ENCODE measurements at places on chromosomes 4 and X.

GRCh38 chr4:71211748-71212147 lies 127.1 kb upstream of the SLC4A4 start:
- peak; percentile 89 for DNase-seq

GRCh38 chr4:101787701-101788316 lies 2.7 kb upstream of the BANK1 start:
- DNase-seq: no peak

GRCh38 chrX:9171841-9172463 lies 138.0 kb upstream of the FAM9B start:
- peak; percentile 70 for DNase-seq

DNA sequence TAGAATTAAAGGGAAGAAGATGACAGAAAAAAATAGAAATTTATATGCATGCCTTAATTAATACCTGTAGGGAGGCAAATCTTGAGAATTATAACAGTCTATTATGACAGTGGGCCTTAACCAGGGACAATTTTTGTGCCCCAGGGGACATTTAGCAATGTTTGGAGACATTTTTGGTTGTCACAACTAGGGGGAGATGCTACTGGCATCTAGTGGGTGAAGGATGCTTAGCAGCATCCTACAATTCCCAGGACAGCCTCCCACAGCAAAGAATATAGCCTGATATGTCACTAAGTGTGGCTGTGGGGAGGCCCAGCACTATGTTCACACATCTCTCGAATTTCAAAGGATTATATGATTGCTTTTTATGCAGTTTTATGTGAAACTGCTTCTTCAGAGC lies 10.5 kb downstream of the GPR82 start:
- DNase-seq: peak; percentile 8

DNA sequence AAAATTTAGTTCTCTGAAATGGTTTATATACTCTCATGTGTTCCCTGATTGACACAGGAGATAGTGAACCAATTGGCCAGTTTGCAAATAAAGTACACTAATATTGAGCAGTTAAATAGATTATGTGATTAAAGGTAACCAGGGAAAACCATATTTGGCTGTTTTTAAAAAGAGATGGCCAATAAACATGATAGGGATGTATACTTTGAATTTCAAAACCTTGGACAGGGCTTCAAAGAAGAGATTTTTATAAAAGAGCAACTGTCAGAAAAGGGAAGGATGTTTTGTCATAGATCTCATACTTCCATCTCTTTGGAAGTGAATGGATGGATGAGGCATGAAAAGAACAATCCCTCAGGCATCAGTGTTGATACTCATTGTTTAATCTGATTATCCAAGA lies 825.3 kb downstream of the STIM2 start:
- no peak for DNase-seq

DNA sequence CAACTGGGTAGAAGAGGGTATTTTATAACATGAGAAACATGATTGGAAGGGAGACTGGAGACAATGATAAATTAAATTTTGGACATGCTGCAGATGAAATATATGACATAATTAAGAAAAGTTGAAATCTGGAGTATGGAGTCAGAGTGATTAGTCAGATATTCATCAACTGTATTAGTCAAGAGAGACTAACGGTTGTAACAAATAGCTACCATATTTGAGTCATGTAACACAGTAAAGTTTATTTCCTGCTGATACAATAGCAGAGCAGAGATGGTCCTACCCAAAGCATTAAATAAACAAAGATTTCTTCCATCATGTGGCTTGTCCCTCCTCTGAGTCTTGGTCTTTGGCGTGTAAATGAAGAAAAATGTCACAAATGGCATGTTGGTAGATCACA lies 321.3 kb downstream of the GALNTL6 start:
- peak; percentile 23 for DNase-seq

- DNase-seq: no peak
Observed at GRCh38 chr4:16082426-16083240, 1.2 kb downstream of the PROM1 start.

DNA sequence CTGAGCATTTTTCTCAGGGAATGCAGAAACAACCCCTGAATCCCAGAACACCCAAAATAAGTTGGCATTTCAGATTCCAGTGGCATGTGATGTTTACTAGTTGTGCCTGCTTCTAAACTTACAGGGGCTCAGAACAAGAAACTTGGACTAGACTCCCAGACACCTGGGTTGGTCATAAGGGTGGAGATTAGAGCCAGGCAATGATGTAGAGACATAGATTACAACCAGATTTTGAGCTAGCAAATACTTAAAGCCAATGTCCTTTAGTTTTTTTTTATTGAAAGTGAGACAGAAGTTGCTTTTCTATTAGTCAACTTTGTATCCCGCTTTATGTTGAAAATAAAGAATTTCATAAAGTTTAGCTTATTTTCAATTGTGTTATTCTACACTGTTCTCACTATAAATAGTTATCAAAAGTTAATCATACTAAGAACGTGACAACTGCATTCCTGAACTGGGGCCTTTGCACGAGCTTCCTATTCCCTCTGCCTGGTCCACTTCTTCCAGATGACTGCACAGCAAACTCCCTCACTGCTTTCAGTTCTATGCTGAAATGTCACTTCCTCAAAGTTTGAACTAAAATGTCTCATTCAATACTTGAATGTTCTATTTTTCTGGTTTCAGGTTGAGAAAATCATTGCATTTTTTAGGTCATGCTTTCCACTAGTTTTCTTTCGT lies 224.7 kb upstream of the PPP1R2C start:
- DNase-seq: no peak

- DNase-seq: peak; percentile 25
Observed at GRCh38 chr4:174209341-174209740, 74.1 kb downstream of the FBXO8 start.

DNA sequence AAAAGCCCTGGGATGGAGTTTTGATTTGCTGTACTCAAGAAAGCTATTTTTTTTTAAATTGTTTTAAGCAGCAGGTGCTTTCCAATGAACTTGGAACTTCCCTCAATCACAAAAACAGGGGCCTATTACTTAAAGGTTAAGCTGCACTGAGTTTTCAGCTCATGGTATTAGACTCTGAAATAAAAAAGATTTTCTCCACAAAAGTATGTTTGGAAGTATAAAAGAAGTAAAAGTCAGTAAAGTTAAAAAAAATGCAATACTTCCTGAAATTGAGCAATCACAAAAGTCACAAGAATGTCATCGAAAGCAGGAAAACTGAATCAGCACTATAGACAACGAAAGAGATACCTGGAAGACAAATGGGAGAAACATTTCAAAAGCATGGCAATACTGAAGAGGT lies 38.9 kb upstream of the PLAC8 start:
- no peak for DNase-seq

- no peak for DNase-seq
Observed at GRCh38 chr4:185839770-185840169, 27.8 kb upstream of the SORBS2 start.

DNA sequence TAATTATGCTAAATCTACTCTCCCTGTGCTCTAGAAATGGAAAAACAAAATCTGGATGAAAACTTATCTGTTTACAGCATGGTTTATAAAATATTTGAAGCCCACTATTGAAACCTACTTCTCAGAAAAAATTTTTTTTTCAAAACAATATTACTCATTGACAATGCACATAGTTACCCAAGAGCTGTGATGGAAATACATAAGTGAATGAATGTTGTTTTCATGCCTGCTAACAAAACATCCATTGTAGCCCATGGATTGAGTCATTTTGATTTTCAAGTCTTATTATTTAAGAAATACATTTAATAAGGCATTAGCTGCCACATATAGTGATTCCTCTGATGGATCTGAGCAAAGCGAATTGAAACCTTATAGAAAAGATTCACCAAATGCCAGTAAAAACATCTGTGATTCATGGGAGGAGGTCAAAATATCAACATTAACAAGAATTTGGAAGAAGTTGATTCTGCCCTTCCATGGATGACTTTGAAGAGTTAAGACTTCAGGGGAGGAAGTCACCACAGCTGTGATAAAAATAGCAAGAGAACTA lies 144.7 kb upstream of the HHIP start:
- DNase-seq: no peak

DNA sequence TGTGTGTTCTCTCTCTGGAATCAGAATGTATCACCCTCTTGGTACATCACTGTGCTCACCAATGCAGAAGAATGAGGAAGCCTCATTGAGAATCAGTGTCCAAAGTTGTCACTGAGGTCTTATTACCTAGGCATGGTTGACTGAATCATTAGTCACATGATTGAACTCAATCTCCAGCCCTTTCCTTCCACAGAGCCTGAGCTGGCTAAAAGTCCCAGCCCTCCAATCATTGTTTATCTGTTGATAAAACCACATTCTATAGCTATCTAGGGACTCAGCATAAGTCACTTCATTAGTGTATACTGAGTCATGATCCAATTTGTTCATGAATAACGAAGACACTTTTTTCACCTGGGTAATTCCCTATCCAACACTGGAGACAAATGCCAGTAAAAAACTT lies 396.8 kb downstream of the TRAM1L1 start:
- DNase-seq: no peak

DNA sequence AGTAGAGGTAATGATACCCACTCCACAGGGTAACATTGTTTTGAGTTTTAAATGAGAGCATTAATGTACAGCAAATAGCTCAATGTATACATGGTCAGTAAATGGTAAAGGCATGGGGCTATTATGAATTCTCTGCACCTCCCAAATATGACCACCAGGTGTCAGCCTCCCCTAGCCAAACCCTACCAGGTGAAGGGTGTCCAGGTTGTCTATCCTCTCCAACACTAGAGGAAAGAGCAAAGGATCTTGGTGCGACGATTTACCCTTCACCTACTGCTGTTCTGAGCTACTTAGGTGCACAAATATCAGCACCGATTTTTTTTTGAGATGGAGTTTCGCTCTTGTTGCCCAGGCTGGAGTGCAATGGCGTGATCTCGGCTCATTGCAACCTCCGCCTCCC lies 26.5 kb upstream of the XIAP start:
- DNase-seq: no peak

DNA sequence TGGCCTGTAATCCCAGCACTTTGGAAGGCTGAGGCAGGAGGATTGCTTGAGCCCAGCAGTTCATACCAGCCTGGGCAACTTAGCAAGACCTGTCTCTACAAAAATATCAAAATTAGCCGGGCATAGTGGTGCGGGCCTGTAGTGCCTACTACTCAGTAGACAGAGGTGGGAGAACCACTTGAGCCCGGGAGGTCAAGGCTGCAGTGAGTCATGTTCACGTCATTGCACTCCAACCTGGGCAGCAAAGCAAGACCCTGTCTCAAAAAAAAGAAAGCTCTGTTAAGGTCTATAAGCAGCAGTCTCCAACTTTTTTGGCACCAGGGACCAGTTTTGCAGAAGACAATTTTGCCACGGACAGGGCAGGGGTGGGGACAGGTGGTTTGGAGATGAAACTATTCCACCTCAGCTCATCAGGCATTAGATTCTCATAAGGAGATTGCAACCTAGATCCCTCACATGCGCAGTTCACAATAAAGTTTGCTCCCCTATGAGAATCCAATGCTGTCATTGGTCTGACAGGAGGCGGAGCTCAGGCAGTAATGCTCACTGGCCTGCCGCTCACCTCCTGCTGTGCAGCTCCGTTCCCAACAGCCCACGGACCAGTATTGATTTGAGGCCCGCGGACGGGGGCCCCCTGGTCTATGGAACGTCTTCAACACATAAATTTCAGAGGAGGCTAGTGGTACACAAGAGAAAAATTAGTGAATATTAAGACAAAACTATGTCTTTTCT lies 67.9 kb downstream of the KLHL8 start:
- DNase-seq: no peak

DNA sequence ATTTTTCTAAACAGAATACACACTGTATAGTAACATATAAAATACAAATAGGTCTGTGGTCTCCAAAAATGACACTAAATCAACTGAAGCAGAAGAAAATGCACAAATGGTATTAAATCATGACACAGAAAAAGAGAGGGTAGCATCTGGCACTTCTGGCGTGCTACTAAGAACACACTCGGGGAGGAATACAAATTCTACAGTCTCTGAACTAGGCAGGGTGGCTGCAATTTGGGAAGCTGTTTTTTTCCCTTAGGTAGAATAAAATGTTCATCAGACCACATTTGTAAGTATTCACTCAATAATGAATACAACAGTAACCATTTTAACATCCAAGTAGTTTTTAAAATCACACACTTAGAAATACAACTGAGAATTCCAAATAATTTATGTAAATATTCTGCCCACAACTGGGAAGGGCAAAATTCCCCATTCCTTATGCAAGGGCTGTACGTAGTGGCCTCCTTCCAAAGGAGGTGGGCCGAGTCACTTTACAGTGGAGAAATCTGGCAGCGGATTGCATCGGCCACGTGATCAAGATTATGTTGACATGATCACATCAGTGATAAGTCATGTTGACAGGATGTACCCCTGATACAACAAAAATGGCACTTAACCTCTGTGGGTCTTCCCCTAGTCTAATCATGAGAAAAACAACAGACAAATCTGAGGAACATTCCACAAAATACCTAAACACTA lies 101.1 kb downstream of the TSPAN5 start:
- peak; percentile 56 for DNase-seq

DNA sequence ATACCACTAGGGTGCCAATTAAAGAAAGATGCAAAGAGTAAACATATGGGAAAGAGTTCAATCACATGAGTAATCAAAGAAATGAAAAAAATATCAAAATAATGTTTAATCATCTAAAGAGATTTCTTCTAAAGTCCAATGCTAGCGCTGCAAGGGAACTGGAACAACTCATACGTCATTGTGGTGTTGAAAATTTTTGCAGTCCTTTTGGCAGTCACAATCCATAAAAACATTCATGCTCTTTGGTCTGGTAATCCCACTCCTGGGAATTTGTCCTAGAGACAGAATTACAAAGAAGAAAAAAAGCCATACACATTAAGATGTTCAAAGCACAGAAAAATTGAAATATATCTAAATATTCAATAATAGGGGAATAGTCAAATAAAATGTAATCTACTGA lies 4.6 kb downstream of the P2RY4 start:
- no peak for DNase-seq

- no peak for DNase-seq
Observed at GRCh38 chrX:120137439-120137838, 21.0 kb upstream of the RHOXF2 start.

GRCh38 chr4:3484057-3484973 lies 21.2 kb downstream of the DOK7 start:
- no peak for DNase-seq

- no peak for DNase-seq
Observed at GRCh38 chr4:152149745-152150144, 386.1 kb downstream of the FBXW7 start.

- DNase-seq: peak; percentile 19
Observed at GRCh38 chr4:23039818-23040217, 347.1 kb downstream of the GBA3 start.

- peak; percentile 70 for DNase-seq
Observed at GRCh38 chr4:48340276-48340964, 909 bp upstream of the SLAIN2 start.

DNA sequence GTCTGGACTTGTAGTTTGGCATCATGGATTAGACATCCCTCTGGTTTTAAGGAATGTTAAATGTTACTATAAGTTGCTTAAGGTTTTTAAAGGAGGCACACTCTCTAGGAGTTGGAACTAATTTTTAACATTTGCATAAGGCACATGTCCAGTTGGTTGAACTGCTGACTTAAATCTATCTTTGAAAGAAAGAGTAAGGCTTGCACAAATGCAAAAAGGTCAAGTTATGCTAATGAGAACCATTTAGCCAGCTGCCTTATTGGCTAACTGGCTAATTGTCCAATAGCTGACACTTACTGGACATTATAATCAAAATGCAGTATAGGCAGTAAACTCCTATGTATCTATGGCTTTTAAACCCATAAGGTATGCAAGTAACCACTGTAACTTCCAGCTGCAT lies 206.1 kb upstream of the TTC29 start:
- no peak for DNase-seq

- no peak for DNase-seq
Observed at GRCh38 chrX:47530049-47530448, 31.0 kb upstream of the ARAF start.

All from AG10803 (cell line).